Aorta (tissue), 5 donors: ENCODE measurements at places on chromosomes 7 and 10. TPM values are rescaled to one million over a fixed set of nuclear protein-coding genes. Genes with fewer than 3 reads are reported as not detected.

GRCh38 chr10:7589748-7590147, 77.0 kb downstream of the ITIH5 start:
- no peaks in the 10 kb centered on the region for H3K27me3 ChIP-seq
- no peaks in the 10 kb centered on the region for H3K36me3 ChIP-seq
- no peaks in the 10 kb centered on the region for H3K4me1 ChIP-seq
- no peak for DNase-seq

DNA sequence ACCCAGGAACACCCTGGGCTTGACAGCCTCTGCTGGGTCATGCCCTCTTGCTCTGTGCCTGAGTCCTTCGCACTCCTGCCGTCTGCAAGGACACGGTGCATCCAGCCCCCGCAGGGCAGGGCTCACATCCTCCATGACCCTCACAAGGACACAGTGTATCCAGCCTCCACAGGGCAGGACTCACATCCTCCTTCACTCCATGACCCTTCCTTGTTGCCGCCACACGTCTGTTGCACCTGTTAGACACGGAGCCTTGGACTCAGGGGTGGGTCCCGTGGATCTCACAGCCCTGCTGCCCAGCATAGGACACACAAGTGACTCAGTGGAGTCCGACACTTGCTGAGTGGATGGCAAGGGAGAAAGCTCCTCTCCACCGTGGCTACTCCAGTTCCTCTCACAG, 500.8 kb downstream of the DNAJB6 start:
- no peaks in the 10 kb centered on the region for H3K4me1 ChIP-seq
- H3K4me3 ChIP-seq, result no peak overlapping the region
- no peaks in the 10 kb centered on the region for H3K36me3 ChIP-seq
- DNase-seq, result no peak
- no peak overlapping the region for H3K27ac ChIP-seq
- H3K27me3 ChIP-seq, result no peaks in the 10 kb centered on the region

GRCh38 chr10:17432723-17433122, 21.7 kb downstream of the ST8SIA6 start:
- H3K36me3 ChIP-seq, result no peaks in the 10 kb centered on the region
- H3K4me1 ChIP-seq, result no peaks in the 10 kb centered on the region
- no peak for DNase-seq
- no peak overlapping the region for H3K4me3 ChIP-seq
- no peak overlapping the region for H3K27ac ChIP-seq

DNA sequence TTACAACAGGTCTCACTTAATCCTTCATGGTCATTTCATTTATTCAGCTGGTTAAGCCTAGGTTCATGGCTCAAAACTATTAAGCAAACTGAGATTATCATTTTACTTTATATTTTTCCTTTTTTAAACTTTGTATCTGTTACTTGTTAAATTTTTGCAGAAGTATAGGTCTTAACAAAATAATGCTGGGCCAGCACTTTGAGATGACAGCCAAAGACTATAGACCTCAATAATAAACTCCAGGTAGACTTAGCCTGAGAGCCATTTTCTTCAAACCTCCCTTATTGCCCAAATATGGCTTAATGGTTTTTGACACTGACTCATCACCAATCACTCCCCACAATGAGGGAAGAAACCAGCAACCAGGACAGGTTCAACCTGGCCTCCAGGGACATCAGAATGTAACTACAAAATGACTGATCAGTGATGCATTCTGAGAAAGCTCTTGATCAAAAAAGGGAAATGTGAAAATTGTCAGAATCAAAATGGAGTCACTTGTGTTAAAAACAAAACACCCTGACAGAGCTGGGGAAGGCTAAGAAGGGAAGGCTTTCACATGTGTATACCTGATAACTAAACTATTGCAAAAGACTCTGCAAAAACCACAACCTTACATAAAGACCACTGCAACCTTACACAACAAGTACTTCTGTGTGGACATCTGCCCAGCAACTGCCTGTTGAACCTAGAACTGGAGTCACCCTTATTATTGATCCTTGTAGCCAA, 2.1 kb upstream of the CCDC126 start:
- H3K27me3 ChIP-seq, result no peaks in the 10 kb centered on the region
- H3K27ac ChIP-seq, result no peak overlapping the region
- DNase-seq, result no peak
- H3K36me3 ChIP-seq, result no peaks in the 10 kb centered on the region

DNA sequence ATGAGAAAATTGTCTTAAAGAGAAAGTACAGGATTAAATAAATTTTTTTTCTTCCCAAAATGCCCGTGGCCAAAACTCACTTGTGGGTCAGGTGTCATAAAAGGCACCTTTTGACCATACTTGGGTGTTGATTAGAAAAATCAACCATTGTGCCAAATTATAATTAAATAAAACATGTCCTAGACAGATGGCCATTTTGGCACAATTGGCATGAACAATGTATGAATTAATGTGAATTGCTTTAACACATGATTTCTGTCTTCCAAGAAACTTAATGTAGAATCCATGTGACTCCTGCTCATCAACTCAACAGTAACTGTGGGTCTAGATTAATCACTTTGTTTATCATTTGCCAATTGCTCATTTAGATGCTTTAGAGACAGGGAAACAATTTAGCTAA, 64.0 kb downstream of the CSTF2T start:
- H3K36me3 ChIP-seq, result no peaks in the 10 kb centered on the region
- no peak overlapping the region for H3K27ac ChIP-seq
- H3K4me3 ChIP-seq, result no peak overlapping the region
- no peak for DNase-seq
- H3K4me1 ChIP-seq, result peaks cover 6% of the 10 kb centered on the region
- no peaks in the 10 kb centered on the region for H3K27me3 ChIP-seq

CUZD1 gene
- 0.58 TPM for total RNA-seq

DNA sequence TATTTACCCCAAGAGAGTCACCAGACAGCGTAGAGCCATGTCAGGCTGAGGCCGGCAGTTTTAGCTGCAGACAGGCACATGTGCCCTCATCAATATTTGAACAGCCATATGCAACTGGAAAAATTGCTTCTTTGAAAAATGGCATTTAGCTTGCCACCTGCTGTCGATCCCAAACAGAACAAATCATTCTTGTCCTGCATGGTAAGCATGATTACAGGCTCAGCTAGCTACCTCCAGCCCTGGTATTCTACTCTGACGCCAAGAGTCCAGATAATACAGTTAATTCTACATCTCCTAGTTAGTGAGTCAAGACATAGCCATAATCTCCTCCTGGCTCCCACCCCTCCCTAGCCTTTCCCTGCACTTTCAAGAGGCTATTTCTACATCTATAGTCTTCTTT, 7.7 kb downstream of the CREB3L2 start:
- peaks cover 3% of the 10 kb centered on the region for H3K4me1 ChIP-seq
- no peaks in the 10 kb centered on the region for H3K36me3 ChIP-seq
- no peak for DNase-seq
- peak overlapping the region; percentile 29 for H3K27ac ChIP-seq

DNA sequence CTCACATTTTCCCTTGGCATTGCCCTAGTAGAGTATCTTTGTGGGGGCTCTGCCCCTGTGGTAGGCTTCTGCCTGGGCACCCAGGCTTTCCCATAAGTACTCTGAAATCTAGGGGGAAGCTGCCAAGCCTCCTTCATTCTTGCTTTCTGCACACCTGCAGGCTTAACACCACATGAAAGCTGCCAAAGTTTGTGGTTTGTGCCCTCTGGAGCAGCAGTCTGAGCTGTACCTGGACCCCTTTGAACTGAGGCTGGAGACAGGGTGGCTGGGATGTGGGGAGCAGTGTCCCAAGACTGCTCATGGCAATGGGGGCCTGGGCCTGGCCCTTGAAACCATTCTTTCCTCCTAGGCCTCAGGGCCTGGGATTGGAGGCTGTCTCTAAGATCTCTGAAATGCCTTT, 35.0 kb upstream of the TMEM273 start:
- no peak overlapping the region for H3K4me3 ChIP-seq
- no peak for DNase-seq
- no peak overlapping the region for H3K27ac ChIP-seq
- H3K4me1 ChIP-seq, result no peaks in the 10 kb centered on the region
- peaks cover 2% of the 10 kb centered on the region for H3K27me3 ChIP-seq

DNA sequence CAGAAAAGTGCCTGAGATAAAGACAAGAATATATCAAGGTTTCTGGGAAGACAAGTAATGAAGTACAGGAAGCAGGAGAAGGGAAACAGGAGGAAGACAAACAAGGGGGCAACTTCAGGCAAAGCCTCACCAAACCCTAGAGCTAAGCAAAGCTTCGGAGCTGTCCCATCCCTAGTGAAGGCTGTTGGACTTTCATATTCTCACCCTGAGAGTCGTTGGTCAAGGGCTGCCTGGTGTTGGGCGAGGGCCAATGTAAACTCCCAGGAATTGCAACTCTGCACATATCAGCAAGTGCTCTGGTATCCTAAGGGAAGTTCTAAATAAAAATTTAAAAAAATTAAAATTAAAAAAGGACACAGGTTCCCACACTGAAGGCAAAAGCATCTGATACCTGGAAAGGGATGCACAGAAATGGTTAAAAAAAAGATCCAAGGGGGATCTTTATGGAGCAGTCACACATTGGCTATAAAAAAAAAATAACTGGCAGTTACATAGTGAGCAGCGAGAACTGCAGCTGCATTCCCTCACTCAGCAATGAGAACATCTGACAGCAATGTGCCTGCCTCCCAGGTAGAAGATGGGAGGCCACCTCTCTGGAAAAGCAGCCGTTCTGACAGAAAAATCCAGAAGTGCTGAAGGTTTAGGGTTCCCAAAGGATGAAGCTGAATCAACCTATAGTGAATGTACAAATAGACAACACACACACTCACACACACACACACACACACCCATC, 304.7 kb downstream of the WDR11 start:
- H3K4me1 ChIP-seq, result no peaks in the 10 kb centered on the region
- no peak overlapping the region for H3K27ac ChIP-seq
- no peak for DNase-seq
- H3K36me3 ChIP-seq, result no peaks in the 10 kb centered on the region
- H3K4me3 ChIP-seq, result no peak overlapping the region

DNA sequence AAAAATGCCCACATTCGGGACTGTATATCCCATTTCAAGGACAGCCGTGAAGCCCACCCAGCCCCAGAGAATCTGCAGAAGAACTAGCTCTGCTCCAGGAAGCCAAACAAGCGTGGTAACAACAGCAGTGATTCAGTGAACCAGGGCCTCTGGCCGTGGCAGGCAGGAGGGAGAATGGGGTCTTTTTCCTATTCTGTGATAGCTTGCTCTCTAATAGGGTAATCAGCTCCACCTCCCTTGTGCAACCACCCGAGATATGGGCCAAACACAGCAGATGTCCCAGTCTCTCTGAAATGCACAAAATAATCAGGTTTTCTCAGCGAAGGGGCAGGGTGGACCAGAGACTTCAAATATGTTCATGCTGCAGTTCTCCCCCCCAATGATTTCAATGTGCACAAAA, 35.8 kb downstream of the CHST15 start:
- no peak overlapping the region for H3K27ac ChIP-seq
- no peaks in the 10 kb centered on the region for H3K4me1 ChIP-seq
- H3K4me3 ChIP-seq, result no peak overlapping the region
- no peaks in the 10 kb centered on the region for H3K27me3 ChIP-seq

DHTKD1 gene
- total RNA-seq, result 16.2 TPM

ADCK2 gene
- 12.9 TPM for total RNA-seq

GRCh38 chr10:46014683-46015405, 15.6 kb downstream of the NCOA4 start:
- H3K4me3 ChIP-seq, result no peak overlapping the region
- H3K4me1 ChIP-seq, result no peaks in the 10 kb centered on the region
- no peak for DNase-seq
- no peak overlapping the region for H3K27ac ChIP-seq
- no peaks in the 10 kb centered on the region for H3K27me3 ChIP-seq
- H3K36me3 ChIP-seq, result peaks cover 9% of the 10 kb centered on the region

DNA sequence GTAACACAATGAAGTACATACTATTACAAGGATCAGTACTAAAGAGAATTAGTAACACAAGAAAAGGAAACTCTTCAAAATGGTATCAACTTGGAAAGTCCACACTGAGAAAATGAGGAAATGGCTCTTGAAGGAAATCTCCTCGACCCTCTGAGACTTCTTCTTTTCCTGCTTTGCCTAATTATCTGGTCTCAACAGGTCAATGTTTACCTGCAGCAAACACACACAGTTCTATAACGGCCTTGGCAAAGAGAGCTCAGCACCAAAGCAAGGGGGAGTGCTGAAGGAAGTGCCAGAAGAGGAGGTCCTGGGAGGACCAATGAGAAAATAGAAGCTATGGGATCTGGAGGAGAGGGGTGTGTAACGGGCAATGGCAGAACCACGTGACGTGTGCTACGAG, 21.9 kb downstream of the CHCHD3 start:
- no peaks in the 10 kb centered on the region for H3K27me3 ChIP-seq
- DNase-seq, result no peak
- no peak overlapping the region for H3K27ac ChIP-seq
- H3K4me1 ChIP-seq, result no peaks in the 10 kb centered on the region
- no peak overlapping the region for H3K4me3 ChIP-seq
- no peaks in the 10 kb centered on the region for H3K36me3 ChIP-seq

DNA sequence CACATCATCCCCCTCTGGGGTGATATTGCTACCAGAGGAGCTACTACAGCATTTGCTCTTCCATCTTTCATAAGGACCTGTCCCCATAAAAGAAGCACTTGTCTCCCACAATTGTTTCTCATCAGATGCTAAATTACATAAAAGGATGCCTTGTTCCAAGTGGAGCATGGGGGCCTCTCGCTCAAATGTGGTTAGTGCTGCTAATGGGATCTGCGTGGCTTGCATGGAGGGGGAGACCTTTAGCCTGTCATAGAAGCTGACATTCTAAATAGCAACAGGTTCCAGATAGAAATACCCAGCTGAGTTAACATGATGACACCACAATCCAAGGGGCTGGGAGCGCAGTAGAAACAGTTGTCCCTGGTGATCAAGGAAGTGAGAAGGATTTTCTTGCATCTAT, 257.9 kb downstream of the SFMBT2 start:
- H3K4me3 ChIP-seq, result no peak overlapping the region
- H3K36me3 ChIP-seq, result no peaks in the 10 kb centered on the region
- H3K27me3 ChIP-seq, result no peaks in the 10 kb centered on the region
- no peak overlapping the region for H3K27ac ChIP-seq
- no peak for DNase-seq
- no peaks in the 10 kb centered on the region for H3K4me1 ChIP-seq

DNA sequence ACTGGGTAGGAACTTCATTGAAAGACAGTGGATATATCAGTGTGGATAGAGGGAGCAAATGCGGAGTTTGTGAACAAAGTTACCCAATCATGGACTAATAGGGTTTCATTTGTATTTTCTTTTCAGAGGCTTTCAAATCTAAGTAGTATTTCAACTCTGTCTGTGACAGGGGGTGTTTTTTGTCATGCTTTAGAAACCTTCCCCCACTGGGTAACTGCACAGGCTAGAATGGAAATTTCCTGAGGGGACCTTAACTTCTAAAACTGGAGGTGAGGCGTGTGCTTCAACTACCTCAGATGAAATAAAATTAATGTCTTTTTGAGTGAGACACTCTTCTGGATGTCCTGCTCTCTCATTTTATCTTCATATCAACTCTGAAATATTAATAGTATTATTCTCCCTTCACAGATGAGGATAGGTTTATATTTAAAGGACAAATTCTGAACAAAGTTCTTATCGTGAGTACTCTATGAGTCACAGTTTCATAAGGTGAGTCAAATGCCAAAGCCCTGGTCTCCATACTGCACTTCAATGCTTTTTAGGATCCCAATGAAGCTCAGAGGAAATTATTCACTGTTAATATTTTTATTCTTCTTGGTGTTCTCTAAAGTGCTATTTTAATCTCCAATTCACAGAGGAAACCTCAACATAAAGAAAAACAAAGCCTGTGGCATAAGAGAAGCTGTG, 770.6 kb downstream of the CCSER2 start:
- H3K27ac ChIP-seq, result no peak overlapping the region
- DNase-seq, result no peak
- no peak overlapping the region for H3K4me3 ChIP-seq
- no peaks in the 10 kb centered on the region for H3K4me1 ChIP-seq
- H3K27me3 ChIP-seq, result no peaks in the 10 kb centered on the region
- no peaks in the 10 kb centered on the region for H3K36me3 ChIP-seq
